ENCODE measurements at places on chromosomes 2 and 18.

- DNase-seq, result no peak
These were observed 43.0 kb downstream of the TNFRSF11A start for GRCh38 chr18:62368100-62368499.

DNA sequence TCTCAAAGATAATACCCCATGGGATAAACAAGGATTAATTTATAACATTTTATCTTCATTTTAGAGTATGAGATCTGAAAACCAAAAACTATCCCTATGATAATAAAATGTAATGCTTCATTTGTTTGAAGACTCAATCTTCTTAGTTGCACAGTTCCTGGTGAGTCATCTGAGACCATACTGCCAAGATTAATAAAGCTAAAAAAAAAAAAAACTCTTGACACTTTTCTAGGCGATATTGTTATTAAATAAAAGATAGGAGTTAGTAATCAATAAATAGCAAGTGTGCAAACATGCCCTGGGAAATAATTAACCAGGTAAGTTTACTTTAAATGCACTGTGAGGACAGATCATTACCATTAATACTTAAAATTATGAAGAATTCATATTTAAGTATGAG, 83.9 kb downstream of the RPE start:
- DNase-seq, result no peak

DNA sequence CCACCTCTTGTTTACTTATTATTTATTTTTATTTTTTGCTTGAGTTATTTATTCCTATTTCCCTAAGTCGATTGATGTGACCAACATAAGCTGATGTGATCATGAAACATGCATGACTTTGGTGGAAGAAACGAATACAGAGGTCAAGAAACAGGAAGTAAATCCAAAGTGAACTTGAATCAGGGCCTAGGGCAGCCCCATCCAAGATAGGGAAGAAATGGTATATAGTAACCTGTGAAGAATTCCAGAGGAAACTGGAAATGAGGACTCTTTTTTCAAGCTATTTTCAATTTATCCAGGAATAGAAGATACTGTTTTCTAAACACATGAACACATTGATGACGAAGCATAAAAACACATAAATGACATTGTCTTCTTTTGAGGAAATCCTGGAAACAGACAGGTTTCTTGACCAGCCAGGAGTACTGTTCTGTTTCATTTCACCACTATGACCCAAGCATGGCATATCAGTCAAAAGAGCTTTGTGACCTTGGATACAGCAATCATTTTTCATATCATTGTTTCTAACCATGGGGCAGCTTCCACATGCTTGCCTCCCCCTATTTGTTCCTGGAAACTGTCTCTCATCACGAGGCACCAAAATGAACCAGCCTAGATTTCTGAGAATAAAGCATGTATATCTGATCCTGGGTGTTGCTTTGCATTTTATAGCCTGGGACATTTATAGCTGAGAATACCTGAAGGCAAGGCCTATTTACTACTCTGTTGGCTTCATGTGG, 9.1 kb upstream of the LCLAT1 start:
- DNase-seq, result no peak

DNA sequence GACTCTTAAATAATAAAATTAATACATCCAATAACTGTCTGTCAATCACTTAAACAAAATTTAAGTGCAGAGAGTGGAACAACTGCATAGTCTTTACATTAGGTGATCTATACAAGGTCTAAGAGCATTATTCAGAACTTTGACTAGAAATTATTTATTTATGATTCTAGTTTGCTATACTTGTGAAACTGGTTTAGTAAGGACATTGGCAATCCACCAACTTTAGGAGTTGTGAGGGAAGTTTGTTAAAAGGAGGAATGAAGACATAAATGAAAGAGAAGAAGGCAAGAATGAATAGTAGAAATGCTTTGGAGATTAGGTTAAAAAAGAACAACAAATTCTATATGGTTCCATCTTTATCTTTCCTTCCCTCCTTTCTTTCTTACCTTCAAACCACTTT, 217.5 kb downstream of the GPD2 start:
- DNase-seq, result no peak

DNA sequence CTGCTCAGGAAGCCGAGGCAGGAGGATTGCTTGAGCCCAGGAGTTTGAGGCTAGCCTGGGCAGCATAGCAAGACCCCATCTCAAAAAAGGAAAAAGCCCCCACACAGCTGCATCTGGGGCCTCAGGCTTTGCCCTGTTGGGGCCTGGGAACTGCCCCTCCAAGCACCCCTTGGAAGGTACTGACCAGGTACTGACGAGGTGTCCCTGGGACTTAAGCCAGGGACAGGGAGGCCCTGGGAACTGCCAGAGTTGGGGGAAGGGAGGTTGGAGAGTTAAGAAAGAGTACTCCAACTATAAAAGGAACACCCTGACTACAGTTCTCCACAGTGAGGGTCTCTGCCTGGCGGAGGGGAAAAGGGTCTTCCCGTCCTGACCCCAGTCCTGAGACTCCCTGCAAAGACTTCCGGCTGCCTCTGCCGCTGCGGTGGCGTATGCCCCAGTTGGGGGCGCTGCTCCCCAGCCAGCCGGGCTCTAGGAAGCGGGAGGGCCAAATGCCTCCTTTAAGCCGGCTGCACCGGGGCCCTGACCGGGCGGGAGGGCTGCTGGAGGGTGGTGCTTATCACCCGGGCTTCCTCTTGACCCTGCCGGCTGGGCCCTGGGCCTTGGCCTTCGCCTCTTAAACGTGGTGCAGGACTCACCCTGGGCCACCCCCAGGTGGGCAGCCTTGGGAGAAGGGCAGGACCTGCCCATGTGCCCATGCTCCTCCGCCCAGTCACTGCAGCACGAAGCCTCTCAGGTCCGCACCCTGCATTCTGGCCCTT, 12.8 kb downstream of the SLC30A3 start:
- DNase-seq, result peak; percentile 8

DNA sequence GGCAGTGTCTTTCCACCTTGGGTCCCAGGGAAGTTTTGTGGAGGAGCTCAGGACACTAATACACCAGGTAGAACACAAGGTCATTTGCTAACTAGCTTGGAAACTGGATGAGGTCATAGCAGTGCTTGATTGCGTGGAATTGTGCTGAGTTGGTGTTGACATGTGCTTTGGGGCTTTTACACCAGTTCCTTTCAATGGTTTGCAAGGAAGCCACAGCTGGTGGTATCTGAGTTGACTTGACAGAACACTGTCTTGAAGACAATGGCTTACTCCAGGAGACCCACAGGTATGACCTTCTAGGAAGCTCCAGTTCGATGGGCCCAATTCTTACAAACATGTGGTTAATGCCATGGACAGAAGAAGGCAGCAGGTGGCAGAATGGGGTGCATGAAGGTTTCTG, 5.9 kb downstream of the CTLA4 start:
- no peak for DNase-seq

DNA sequence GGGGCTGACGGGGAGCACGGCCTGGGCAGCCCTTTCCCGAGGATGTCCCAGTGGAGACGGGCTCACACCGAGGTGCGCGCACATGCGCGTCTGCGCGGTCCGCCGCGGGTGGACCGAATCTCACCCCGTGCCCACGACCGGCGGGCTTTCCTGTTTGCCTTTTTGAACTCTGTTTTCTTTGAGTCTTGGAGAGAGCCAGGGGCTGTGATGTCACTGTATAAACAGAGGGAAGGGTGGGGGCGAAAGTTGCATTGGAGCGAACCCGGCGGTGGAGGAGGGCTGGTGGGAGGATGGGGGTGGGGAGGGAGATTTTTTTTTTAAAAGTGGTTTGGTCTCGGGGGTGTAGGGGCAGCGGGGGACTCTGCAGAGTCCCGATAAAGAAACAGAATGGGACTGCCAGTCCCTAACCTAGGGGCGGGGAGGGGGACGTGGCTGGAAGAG, 141.2 kb upstream of the CTAGE1 start:
- no peak for DNase-seq

DNA sequence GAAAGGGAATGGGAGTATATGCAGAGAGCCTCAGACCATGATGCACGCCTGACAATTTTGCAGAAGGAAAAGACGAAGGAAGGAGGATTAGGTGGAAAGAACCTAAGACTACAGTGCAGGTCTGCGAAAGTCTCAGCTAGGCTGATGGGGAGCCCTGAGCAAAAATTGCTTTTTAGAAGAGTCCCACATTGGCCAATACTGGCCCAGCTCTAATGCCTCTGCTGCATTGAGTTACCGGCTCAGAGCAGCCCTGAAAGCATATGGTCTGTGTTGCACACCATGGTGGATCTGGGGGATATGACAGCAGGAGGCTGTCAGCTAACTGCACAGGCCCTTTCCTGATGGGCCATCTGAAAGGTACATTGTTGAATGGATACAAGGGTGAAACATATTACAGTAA, 48.3 kb upstream of the CAVIN2 start:
- no peak for DNase-seq

GRCh38 chr2:106095478-106096298, 98.4 kb downstream of the UXS1 start:
- DNase-seq, result peak; percentile 65

DNA sequence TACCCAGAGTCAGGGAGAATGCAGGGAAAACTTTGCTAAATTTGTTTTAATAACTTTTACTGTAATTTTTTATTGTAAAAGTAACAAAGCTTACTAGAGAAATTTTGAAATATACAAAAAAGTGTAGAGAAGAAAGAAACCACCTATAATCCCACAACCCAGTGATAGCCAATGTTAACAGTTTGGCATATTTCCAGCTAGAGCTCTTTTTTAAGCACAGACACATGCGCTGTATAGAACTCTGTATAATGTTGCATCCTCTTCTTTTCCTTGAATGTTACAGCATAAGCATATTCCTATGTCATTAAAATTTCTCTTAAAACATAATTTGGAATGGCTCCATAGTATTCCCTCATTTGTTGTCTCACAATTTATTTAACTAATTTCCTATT, 37.4 kb upstream of the EPAS1 start:
- DNase-seq, result no peak

GRCh38 chr2:97806738-97807618, 93.6 kb downstream of the ZAP70 start:
- DNase-seq, result peak; percentile 49

GRCh38 chr2:229665158-229665557, 49.2 kb downstream of the DNER start:
- no peak for DNase-seq

DNA sequence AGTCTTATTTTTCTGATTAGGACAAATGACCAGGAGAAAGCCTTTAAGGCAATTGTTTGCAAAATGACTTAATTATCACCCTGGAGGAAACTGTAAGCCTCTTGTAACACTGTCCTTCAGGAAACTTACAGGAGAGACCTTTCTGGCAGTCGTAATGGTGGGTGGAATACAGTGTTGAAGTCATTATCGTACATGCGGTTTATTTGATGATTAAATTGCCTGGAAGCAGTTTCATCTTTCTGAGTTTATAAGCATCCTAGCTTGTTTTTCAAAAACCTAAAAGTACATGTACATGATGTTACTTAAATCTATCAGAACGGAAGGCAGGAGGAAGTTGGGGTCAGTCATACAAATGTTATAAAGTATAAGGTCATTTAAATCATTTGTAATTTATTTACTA, 86.2 kb upstream of the RAB27B start:
- DNase-seq, result no peak

GRCh38 chr2:44107974-44108373, 60.7 kb upstream of the PPM1B start:
- no peak for DNase-seq

DNA sequence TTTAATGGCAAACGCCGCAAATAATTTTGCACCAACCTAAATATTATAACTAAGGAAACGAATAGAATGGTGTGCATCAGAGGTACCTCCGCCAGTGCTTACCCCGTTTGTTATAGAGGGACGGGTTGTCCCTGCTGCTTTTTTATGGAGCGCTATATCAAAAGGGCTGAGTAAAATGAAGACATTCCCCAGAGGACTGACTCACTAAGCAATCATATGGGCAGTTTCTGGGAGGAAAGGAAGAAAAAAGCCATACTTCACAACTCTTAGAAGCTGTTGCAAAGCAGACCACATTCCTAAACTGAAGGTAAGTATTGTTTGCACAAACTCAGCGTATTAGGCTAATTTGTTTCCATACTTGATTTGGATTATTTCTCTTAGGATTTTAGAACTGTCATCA, 12.9 kb downstream of the ID2 start:
- no peak for DNase-seq

GRCh38 chr2:109595644-109596043, 18.1 kb downstream of the SEPTIN10 start:
- DNase-seq, result no peak

DNA sequence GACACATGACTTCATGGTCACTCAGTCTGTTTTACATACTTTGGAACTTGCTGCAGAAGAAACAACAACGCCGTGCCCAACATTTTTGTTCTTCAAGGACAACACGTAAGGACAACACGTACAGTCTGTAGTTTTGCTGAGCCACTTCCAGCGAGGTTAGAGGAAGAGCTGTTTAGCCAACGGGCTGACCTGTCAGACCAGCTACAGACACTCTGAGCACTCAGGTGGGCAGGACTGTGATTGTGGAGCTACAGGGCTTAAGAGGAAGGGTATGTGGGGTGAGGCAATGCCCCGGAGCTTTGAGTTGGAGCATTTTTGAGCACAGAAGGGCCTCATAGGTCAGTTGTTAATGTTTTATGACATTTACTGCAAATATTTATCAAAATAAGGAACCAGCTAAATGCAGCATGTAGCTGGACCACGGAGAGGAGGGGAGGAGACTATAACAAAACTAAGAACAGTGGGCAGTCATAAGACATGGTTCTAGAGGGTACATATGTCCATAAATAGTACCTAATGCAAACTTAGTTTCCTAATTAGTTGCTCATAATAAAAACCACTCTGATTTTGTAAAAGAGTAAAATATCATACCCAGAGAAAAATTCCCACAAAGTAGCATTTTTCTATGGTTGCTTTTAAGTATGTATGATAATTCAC, 26.3 kb upstream of the NPC1 start:
- DNase-seq, result no peak

DNA sequence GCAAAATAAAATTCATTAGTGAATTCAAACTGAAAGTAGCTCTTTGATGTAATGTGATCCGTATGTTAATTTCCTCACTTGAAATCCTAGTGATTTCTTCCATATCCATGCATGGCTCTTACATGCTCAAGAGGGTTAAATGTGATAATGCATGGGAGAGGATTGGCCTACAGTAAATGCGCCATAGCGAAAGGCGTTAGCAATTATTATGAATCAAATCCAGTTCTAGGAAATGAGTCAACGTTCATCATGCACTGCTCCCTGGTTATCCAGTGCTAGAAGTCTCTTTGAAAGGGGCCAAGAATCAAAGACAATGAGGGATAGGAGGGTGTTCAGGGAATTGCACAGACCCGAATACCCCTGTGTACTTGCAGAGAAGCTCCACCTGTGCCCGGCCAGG, 101.4 kb upstream of the RASGRP3 start:
- no peak for DNase-seq

DNA sequence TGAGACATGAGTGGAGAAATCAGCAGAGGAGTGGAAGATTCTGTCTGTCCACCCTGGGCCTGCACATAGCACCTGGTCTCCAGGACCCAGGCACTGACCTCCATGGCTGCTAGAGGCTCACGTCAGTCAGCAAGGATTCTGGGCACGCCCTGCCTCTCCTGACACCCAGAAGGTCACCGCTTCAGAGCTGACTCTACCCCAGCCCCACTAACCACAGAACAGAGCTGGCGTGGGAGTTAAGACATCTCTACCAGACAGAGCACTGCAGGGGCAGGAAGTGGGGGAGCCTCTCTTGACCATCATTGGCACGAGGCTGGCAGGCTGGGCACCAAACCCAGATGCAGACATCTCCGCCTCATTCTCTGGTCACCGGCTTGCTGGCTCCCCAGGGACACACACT, 3.0 kb downstream of the ADCY3 start:
- DNase-seq, result no peak

- DNase-seq, result no peak
These were observed 277.6 kb upstream of the CXCR4 start for GRCh38 chr2:136395582-136395981.

GRCh38 chr18:76958692-76959341, 136.5 kb downstream of the ZNF236 start:
- no peak for DNase-seq

All from stimulated activated CD8-positive, alpha-beta memory T cell treated with anti-CD3 and anti-CD28 coated beads, Interleukin-2, amount 100 ng/mL, for 1 hour (primary cell).